ENCODE measurements at places on chromosomes 1 and 21.
A peak's percentile ranks its signal among the peaks of the same experiment; 100 is the strongest.

DNA sequence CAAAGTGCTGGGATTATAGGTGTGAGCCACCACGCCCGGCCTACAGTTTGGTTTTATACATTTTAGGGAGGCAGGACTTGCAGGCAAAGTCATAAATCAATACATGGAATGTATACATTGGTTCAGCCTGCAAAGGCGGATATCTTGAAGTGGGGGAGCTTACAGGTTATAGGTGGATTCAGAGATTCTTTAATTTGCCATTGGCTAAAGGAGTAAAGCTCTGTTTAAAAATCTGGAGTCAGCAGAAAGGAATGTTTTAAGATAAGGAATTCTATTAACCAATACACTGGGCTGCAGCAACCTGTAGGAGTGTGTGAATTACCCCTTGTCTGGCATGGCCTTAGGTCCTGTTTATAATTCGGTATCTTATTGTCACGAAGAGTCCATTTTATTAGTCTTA is 57.6 kb downstream of the OPTC start:
- DNase-seq = no peak

DNA sequence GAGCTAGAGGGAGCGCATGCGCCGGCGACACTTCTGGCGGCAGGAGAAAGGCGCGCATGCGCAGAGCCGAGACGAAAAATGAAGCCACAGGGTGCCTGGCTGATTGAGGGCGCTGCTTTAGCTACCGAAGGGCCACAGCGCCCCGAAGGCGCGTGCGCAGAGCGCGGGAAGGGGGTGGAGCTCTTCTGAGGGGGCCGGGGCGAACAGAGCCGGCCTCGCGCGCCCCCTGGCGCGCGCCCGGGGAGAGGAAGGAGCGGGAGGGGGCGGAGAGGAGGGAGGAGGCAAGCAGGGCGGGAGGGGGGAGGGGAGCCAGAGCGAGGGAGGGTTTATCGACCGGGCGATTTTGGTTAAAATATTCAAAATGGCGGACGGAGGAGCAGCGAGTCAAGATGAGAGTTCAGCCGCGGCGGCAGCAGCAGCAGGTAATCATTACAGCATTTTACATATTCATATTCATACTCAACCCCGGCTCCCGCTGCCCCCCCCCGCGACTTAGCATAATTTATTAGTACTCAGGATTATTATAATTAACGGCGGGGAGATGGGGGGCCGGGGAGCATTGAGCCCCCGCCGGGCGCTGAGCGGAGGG is at the start of gene POU2F1:
TSS of gene POU2F1 (plus strand) at position 350 of the 589 bp plus-strand sequence. CDS start at position 362, 12 bp downstream.
- DNase-seq = peak; percentile 99

DNA sequence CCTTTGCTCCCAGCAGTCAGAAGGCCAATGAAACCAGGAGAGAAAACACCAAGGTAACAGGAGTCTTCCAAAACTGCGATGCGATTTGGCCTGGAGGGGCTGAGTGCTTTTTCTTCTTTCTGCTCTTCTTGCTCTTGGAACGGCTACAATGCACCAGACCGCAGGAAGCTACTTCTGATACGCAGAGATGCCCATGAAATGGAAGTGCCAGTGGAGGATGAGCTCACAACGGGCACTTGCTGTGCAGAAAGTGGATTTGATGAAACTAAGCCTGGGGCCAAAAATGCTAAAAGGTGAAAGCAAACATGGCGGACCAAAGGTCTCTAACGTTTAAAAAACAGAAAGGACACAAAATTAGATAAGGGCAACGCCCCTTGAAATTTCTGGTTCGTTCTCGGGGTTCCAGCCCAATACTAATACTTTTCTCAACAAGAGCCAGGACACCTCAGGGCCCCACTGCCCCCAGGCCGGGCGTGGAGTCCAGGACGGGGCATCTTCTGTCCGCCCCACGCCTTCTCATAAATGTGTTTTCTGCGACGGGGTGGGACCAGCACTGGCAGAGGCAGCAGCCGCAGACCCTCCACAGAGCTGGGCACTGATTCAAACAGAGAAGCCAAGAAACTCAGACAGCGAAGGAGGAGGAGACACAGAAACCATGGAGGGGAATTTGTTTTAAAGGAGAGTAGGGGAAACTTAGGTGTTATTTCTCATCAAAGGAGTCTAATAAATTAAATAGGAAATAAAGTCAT is 101.3 kb downstream of the CRYAA start:
- DNase-seq = no peak

DNA sequence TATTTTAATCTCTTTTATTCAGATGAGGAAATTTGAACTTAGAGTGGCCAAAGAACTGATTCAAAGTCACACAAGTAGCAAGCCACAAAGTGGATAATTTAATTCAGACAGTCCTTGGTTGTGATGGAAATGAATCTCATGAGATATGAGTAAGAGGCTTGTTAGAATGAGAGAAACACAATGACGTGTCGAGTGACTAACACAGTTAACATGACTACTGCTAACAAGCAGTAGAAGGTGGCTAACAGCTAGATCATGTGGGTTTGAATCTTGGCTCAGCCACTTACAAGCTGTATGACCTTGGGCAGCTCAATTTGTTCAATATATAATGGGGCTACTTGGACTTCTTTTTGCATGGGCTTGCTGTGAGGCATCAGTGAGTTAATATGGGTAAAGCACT is 104.5 kb upstream of the LMO4 start:
- no peak for DNase-seq

DNA sequence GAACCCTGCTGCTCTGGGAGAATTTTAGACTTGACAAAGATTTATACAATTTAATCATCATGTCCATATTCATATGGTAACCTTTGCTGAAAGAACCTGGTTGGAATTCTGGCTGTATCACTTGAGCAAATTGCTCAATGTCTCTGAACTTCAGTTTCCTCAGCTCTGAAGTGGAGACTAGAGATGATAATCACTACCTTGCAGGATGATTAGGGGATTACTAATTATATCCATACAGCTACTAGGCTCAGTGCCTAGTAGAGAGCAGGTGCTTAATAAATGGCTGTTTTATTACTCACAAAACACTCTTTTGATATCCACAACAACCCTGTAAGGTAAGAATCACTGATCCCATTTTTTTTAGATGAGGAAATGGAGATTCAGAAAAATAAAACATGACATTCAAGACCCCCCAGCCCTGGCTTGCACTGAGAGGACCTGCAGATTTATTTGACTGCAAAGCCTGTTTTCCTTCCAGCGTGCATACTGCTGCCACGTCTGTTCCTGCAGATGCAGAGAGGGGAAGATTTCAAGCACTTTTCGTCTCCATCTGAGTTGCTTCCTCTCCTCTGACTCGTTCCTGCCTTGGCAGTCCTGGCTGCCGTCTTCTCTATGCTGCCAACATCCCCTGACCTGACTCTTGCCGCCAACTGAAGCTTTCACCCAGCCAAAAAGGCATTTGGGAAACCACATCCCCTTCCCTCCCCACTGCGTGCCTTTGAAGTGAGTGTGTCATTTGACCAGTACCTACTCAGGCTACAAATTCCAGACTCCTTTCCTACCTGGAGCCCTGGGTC is 203.0 kb downstream of the PLPP3 start:
- DNase-seq = no peak

GRCh38 chr21:44628707-44629391 is 2.0 kb downstream of the KRTAP10-9 start:
- DNase-seq = no peak

GRCh38 chr1:69284508-69284907 is 283.2 kb upstream of the LRRC7 start:
- no peak for DNase-seq

DNA sequence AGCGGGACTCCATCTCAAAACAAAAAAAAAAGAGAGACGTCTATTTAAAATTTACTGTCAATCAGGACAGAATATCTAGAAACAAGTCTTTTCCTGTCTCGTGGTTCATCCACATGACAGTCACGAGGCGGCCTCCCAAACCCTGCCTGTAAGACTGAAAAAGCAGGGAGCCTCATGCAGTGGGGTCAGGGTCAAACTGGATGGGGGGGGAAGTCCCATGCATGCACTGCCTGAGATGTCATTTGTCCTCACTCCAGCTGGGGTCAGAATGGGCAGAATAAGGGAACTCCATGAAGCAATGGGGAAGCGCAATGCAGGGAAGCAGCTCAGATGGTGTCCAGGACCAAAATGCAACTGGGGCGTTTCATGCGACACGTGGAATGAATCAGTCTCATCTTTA is 85.5 kb downstream of the PIK3CD start:
- no peak for DNase-seq

DNA sequence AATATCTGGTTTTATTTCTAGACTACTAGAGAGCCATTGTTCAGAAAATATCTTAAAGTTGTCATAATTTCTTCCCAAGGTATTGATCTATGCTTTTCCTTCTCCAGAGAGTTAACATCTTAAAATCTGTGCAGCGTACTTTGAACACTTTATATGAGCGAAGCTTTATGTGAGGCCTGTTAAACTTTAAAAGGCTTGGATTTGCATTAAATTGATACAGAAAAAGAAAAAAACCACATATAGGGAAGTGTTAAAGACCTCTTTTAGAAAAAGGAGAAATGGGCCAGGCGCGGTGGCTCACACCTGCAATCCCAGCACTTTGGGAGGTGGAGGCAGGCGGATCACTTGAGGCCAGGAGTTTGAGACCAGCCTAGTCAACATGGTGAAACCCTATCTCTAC is 59.2 kb upstream of the MORC3 start:
- DNase-seq = no peak

DNA sequence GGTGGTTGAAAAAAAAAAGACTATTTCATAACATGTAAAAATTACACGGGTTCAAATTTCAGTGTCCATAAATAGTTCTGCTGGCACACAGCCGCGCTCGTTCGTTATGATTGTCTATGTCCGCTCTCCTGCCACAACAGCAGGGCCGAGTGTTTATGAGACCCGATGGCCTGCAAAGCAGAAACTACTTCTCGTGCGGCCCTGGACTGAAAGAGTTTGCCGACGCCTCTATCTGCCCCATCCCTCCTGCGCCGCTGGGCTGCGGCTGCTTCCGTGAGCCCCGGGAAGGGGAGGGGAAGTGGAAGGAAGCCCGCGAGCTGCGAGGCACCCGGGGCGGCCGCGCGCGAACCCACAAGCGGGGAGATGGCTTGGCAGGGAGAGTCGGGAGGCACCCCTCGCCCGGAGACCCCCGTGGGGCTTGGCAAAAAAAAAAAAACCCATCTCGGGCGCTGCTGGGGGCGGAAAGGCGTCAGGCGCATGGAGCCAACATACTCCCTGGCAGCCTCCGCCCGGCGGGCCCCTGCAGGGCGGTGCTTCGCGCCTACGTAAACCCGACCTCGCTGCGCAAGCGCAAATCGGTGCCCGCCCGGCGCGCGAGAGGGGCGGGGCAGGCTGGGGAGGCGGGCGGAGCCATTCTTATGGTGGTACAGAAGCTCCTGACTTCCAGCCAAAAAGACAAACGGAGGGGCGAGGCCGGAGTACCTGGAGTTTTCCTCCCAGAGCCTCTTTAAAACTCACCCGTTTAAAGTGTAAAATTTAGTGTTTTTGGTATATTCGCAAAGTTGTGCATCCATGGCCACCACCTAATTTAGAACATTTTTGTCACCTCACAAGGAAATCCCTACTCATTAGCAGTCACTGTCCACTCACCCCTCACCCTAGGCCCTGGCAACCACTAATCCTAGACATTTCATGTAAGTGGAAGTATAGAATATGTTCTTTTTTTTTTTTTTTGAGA is 8.3 kb downstream of the SLC27A3 start:
- peak; percentile 91 for DNase-seq

GRCh38 chr21:32570456-32570855 is 14.9 kb downstream of the TCP10L start:
- no peak for DNase-seq

- DNase-seq = no peak
These were observed 65.4 kb downstream of the PATJ start for GRCh38 chr1:61807606-61808140.

DNA sequence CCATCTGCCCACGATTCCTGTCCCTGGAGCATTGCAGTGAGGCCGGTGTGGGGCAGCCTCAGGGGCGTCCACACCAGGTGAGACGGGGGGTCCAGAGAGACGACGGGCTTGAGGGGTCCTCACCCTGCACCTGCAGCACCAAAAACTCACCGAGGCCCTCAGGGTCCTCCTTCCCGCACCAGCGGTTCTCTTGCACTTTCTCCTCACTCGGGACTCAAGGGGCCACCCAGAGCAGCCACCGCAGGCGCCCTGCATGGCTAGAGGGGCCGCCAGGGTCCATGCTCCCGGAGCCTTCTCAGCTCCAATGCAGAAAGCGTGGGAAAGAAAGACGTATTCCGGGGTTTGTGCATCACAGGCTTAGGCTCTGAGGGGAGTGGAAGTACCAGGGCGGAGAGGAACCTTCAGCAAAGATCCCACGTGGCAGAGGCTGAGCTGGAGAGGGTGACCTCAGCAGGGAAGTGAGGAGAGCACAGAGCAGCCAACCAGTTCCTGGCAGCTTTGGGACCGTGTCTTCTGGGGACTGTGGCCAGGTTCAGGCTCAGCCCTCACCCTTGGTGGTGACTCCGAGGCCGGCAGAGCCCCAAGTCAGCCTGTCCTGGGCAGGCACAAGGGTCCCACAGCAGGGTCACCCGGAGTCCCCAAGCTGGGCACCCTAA is 19.5 kb upstream of the COL6A2 start:
- DNase-seq = no peak

DNA sequence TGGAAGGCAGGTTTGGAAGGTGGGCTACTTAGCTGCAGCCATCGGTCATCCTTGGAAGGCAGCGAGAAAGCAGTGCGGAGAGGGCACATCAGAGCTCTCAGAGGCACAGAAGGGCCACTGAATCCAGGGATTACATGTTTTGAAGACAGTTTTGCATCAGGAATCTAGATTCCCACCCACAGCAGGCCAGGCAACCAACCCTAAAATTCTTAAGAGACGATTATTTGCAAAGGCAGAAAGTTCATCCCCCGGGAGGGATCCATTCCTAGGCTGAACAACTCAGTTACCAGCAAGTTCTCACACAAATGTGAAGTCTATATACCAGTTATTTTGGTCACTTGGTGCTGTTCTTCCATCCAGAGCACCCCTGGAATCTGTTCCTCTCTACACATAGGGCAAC is 457.3 kb upstream of the VAMP3 start:
- no peak for DNase-seq

DNA sequence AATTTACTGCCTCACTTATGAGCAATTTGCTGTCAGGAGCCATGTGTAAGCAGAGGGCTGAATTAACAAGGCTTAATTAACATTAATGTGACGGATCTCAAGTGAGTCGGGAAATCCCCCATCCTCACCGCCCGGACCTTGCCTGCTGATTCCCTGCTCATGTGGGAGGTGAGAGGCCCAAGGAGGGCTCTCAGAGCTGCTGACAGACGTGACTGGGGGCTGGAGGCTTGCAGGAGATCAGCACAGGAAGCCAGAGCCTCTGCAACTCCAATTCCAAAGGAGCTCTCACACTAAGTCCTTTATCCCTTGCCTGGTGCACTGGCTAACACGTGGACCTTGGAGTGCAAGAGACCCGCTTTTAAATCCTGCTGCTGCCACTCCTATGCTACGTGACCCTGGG is 19.4 kb downstream of the LRP8 start:
- no peak for DNase-seq

GRCh38 chr1:94874423-94874822 is 52.5 kb downstream of the CNN3 start:
- no peak for DNase-seq

- no peak for DNase-seq
These were observed 240.2 kb downstream of the USH2A start for GRCh38 chr1:216183007-216183406.

Data from NCI-H1092 (cell line).